ENCODE measurements at places on chromosomes 13 and 19.

- peak; percentile 39 for DNase-seq
Observed at GRCh38 chr13:75870397-75870903, 234.3 kb downstream of the LMO7 start.

GRCh38 chr13:108963846-108964600 is 334.6 kb downstream of the MYO16 start:
- no peak for DNase-seq

GRCh38 chr19:13622766-13623715 is 116.8 kb upstream of the CACNA1A start:
- DNase-seq, result no peak

GRCh38 chr13:102580552-102581169 is 16.1 kb upstream of the TPP2 start:
- DNase-seq, result peak; percentile 69

DNA sequence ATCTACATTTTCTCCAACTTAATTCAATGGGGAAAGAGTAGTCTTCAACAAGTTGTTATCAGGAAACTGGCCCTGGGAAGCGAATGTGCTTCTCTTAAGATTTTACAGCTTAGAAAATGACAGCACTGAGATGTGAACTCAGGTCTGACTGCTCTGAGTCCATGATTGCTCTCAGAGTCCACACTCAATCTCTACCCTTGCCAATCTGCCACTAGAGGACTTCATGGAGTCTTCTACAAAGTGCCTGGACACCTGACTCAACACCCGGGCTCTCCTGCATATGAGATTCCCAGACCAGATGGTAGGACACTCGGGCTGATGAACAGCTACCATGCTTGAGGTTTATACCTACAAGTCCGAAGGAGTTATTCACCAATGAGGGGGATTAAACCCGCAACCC is 74.8 kb downstream of the ABCC4 start:
- DNase-seq, result no peak

DNA sequence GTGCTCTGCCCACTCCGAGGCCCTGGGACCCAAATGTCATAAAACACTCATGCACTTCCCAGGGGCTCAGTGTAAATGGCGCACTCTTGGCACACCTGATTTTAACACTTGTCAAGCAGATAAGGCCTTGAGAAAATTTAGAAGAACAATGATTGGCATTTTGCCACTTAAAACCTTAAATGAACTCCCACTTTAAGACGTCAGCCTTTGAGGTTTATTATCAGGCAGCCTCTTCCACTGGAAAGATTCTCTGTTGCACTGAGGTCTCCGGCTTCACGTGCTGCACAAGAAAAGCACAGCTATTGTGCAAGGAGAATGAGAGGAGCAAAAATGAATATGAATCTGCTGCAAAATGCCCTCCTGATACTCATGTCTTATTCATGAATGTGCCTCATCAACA is 38.5 kb upstream of the ATP11A start:
- DNase-seq, result no peak

GRCh38 chr13:86188170-86188569 is 389.0 kb upstream of the SLITRK6 start:
- no peak for DNase-seq

GRCh38 chr13:93788456-93788855 is 561.8 kb downstream of the GPC6 start:
- DNase-seq, result no peak

DNA sequence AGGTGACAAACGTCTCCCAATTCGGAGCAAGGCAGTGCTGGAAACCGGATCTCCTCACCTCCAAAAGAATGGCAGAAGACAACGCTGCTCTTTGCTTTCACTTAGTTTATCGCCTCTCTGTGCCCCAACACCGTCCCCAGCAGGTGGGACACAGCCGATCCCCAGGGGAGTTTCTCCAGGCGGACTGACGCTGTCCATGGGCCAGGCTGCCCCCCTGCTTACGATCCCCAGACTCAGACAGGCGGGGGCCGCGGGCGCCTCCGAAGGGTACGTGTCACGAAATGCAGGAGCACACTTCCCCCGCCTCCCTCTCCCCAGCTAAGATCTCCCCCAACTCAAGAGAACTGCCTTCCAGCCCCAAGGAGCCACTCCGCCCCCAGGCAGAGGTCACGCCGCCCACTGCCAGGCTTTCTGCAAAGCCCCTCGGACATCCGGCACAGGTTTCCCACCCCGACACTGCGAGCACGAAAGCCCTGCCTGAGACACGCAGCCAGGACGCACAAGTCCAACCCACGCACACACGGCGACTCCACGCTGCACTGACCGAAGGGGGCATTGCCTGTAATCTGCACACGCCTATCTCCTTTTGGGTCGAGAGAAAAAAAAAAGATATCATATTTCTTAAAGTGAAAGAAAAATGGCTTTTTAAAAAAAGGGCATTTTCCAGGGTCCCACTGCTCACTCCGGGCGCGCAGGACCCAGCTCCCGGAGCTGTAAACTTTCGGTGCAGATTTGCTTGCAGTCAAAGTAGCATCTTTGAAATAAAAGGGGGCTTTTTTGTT is 2.0 kb downstream of the SPRY2 start:
- peak; percentile 52 for DNase-seq

DNA sequence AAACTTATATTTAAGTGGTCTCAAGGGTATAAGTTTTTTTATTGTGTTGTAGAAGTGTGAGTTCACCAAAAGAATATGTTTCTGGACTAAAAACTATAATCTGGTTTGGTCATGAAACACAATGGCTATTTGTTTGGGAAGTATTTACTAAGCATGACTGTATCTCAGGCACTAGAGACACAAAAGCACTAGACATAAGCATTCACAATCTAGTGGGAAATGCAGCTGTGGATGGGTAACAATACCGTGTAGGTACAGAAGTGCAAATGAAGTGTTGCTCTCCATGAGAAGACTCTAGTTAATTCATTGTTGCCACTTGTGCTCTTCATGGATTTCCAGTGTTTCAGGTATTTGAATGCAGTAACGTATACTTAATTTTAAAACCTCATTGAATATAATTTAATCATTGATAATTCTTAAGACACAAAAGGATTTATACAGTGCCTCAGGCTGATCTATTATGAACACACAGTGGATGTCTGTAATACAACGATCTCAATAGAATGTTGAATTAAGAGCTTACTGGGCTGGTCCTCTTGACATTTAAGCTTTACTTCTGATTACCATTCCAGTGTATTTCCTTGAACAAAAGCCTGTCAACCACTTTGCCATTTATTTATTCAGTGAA is 50.9 kb downstream of the TPT1 start:
- DNase-seq, result no peak

GRCh38 chr19:15129856-15130585 is 22.8 kb downstream of the SYDE1 start:
- DNase-seq, result no peak

DNA sequence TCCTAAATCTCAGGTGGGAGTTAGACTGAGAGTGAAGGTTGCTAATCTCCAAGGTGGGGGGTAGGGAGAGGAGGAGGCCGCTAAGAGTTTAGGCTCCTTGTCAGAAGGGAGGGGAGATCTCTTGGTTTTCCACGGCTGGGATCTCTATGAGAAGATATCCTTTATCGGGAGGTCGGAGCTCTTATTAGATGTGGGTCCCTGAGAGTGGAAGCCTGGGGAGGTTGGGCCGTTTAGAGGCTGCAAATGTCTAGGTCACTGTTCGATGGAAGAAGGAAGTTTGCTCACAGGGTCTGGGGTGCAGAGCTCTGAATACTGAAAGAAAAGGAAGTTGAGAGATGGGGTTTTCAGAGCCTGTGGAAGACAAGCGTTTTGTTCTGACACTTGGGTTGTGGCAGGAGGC is 3.8 kb downstream of the MYADM start:
- DNase-seq, result no peak

- DNase-seq, result no peak
Observed at GRCh38 chr19:47514151-47514868, 553 bp downstream of the NAPA start.

DNA sequence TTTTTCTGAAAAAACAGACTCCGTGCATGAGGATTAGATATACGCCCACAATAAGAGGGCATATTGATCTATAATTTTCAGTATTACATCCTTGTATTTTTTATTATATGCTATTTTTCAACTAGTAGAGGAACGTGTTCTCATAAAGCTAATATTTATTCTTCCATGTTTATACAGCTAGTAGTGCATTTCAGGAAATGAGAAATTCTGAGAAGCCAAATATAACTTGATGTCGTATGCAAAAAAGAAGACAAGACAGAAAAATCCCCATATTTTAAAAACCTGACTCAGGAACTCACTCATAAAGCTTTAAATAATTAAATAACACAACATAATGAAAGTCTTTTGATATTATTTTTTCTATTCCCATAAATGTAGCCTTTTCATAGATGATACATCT is 308.6 kb downstream of the ENOX1 start:
- DNase-seq, result no peak

- no peak for DNase-seq
Observed at GRCh38 chr13:97686594-97686993, 252.6 kb downstream of the RAP2A start.

DNA sequence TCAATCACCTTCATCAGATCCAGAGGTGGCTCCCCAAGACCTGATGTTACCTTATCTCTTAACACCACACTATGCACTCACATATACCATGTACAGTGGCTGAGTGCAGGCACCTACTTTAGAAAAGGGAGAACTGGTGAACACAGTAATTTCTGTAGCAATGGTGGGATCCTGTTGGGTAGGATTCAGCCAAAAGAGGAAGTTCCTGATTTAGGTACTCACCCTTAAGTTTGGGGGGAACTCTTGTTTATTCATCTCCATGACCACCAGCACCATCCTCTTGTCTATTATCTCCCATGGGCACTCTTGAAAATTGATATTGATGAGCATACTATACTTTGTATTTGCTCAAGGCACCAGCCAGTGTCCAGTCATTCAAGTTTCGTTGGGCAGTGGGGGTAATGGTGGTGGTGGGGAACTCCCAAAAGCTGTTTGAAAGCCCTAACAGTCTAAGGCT is 324.4 kb downstream of the LMO7 start:
- DNase-seq, result no peak

GRCh38 chr19:2084993-2085720 is 11.0 kb downstream of the MOB3A start:
- peak; percentile 55 for DNase-seq

DNA sequence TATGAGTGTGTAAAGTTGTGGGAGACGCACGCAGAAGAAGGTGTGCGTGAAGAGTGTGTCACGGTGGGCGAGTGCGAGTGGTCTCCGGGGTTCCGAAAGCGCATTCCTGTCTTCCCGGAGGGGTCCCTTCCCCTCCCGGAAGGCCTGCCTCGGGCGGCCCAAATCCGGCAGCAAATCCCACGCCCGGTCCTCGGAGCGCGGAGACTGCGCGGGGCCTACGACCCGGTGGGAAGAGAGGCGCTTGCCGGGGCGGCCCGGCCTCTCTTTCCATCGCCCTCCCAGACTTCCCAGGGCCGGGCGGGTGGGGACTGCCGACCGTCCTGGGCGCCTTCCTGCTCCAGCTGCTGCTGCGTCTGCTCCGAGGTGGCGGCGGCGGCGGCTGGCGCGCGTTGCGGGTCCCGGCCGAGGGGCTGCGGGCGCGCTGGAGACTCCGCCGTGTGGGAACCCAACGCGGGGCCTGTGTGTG is 2.1 kb downstream of the ZIC5 start:
- no peak for DNase-seq

GRCh38 chr13:69199664-69200063 is 908.0 kb upstream of the ATXN8OS start:
- DNase-seq, result peak; percentile 18

GRCh38 chr19:14061081-14061749 is 661 bp downstream of the PALM3 start:
- DNase-seq, result no peak

- DNase-seq, result no peak
Observed at GRCh38 chr19:39736088-39736487, 1.7 kb downstream of the CLC start.

GRCh38 chr19:56333506-56333905 is 18.9 kb upstream of the ZSCAN5A start:
- peak; percentile 73 for DNase-seq
